ENCODE measurements at places on chromosomes 12 and 14.

GRCh38 chr12:49098035-49098451 is 3.4 kb upstream of the DHH start:
- no peak for DNase-seq

DNA sequence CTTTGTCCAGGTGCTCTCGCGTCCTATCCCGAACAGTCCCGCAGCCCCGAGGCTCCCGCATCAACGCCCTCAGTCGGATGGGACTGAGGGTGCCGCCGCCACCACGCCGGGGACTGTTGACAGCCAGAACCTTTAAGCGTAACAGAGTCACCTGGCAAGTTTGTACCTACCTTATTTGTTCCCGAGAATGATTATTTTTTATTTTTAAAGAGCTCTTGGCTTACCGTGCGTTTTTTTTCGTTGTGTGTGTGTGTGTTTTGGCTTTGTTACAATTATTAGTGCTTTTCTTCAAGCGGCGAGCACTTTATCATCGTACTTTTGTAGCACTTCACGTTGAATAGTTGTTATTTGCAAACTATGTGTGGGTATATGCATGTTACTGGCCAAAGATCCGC is 463 bp downstream of the COA8 start:
- DNase-seq: no peak

DNA sequence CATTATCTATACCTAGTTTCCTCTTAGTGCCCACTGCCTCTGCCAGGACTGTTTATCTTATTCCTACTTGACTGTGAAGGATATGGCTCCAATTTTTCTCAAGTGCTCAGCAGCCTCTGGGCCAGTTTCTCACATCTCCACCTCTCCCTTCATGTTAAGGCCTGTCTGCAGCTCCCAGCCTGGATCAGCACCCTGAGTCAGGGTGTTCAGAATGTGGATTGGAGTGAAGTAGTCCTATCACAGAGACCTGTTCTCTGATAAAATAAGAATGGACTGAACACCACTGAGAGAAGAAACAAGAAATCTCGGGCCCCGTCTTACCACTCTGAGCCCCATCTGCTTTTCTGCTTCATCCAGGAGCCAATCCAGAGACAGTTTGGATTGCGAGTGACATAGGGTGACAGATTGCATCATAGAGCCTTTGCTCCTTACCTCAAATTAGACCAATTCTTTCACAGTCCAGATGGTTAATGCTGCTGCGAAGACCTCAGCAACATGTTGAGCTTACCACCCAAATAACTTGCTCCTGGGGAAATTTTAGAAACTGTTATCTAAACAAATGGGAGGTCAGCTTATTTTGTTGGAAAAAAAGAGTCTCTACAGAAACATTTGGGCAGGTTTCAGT is 473.1 kb downstream of the PDZRN4 start:
- no peak for DNase-seq

DNA sequence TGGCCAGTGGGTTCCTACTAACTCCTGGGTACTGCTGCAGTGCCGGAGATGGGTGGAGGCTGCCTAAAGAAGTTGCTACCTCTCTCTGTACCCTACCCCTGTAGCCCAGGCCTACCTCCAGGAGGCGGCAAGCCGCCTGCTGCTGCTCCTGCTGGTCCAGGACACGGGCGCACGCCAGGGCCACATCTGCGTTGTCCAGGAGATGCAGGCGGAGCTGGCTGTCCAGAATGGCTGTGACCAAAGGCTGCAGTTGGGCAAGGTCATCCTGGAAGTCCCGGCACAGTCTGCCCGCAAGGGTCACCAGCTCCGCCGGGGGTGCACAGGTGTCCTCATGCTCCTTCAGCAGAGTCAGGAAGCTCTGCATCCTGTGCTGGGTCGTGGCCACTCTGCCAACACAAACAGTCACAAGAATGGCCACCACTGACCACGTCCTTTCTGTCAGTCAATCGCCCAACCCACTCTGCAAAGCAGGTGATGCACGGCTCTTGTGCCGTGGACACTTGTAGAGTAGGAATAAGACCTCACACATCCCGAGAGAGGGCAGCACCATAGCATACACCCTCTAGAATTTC is 1.6 kb downstream of the ANHX start:
- DNase-seq: no peak

GRCh38 chr12:11829764-11830194 is 180.3 kb downstream of the ETV6 start:
- no peak for DNase-seq

DNA sequence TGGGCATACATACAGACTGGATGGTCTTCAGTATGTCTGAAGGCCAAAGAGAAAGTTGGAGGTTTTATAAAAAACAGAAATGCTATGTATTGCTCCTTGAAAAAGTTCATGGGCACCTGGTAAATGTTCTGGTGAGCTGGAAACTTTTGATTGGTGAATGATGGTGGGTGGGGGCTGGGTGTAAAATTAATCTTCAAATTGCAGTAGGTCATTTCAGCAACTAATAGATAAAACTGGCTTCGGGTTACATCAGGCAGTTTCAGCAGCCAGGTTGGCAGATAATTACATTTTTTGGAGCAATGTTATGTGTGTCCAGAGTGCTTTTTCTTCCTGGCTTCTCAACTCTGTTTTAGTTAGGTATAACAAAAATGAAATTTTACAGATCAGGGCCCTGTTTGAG is 35.3 kb downstream of the SDR9C7 start:
- no peak for DNase-seq

DNA sequence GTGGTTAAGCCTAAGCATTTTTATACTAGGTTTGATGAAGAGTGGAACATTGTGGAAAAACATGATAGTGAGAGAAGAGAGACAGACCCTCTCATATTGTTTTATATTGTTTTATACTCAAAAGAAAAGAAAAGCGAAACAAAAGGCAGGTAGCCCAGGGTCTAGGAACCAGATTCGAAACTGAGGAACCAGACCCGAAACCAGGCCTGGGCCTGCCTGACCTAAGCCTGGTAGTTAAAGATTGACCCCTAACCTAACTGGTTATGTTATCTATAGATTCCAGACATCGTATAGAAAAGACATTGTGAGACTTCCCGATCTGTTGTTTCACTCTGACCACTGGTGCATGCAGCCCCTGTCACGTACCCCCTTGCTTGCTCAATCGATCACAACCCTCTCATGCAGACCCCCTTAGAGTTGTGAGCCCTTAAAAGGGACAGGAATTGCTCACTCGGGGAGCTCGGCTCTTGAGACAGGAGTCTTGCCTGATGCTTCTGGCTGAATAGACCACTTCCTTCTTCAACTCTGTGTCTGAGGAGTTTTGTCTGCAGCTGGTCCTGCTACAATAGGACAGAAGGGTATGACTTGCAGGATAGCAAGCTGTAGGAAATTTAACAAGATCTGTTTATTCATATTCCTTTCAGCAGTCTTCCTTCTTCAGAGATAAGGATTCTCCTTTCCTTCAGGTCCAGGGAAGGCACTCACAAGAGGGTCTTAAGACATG is 147.1 kb upstream of the PLEKHA5 start:
- no peak for DNase-seq

- peak; percentile 46 for DNase-seq
Observed at GRCh38 chr12:32921397-32921796, 24.8 kb upstream of the PKP2 start.

GRCh38 chr12:106113824-106114446 is 24.8 kb downstream of the NUAK1 start:
- DNase-seq: no peak

DNA sequence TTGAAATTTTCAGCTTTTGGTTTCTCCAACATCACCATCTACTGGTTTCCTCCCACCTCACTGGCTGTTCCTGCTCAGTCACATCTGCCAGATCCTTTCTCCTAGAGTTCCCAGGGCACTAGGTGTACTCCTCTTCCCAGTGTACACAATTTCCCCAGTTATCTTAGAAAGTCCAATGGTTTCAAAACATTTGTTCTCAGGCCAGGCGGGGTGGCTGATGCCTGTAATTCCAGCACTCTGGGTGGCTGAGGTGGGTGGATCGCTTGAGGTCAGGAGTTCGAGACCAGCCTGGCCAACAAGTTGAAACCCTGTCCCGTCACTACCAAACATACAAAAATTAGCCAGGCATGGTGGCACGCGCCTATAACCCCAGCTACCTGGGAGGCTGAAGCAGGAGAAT is 60.7 kb downstream of the SPPL3 start:
- DNase-seq: no peak

GRCh38 chr14:32003585-32003984 is 73.5 kb upstream of the ARHGAP5 start:
- no peak for DNase-seq

DNA sequence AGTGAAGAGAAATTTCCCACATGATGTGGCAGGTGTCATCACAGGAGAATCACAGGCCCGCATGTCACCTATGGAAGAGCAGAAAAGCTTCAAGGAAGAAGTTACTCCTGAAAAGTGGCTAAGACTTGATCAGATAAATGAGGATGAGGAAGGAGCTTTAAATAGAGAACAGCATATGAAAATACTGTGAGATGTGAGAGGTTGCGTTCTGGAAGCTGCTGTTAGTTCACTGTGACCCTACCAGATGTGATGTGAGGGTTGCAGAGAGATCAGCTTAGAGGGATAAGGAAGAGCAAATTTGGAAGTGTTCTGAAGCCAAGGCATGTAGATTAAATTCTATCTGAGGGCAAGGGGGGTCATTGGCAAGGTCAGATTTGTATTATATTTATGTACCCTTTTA is 17.1 kb downstream of the ERP27 start:
- no peak for DNase-seq

GRCh38 chr14:103890821-103891666 is 37.2 kb upstream of the TDRD9 start:
- DNase-seq: no peak

DNA sequence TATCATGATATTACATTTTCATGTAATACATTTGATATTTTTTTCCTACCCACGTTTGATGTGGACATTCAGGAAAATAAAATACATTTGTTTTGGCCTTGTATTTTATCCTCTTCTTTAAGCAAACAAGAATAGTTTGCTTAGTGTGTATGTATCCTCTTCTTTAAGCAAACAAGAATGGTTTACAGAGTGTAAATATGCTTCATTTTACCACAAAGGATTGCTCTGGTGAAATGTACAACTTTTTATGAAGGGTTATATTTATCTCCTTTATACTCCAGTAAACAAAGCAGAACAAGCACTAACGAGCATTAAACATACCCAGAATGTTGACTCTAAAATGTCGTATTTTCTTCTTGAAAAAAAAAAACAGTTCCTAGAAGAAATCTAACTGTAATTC is 244.7 kb downstream of the KCNH5 start:
- DNase-seq: no peak

GRCh38 chr12:53327435-53328042 is 6.1 kb upstream of the AAAS start:
- DNase-seq: no peak

- no peak for DNase-seq
Observed at GRCh38 chr12:94948232-94948810, 55.2 kb downstream of the NDUFA12 start.

DNA sequence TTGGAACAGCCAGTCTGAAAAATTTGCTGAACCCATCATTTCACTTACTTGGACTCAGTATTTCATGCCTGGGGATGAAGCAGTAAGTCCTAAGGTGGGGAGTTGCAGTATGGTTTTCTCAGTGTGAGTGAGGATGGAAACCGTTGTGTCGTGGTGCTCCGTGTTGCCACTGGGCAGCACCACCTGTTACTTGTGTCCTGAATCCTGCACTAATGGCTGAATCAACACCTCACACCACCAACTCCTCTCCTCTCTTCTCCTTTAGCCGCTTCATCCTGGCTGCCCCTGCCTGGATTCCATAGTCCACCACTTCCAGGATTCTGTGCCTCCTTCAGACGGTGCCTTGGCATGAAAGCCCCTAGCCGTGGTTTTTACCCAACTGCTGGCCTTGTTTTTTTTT is 3.0 kb upstream of the EP400 start:
- DNase-seq: no peak

DNA sequence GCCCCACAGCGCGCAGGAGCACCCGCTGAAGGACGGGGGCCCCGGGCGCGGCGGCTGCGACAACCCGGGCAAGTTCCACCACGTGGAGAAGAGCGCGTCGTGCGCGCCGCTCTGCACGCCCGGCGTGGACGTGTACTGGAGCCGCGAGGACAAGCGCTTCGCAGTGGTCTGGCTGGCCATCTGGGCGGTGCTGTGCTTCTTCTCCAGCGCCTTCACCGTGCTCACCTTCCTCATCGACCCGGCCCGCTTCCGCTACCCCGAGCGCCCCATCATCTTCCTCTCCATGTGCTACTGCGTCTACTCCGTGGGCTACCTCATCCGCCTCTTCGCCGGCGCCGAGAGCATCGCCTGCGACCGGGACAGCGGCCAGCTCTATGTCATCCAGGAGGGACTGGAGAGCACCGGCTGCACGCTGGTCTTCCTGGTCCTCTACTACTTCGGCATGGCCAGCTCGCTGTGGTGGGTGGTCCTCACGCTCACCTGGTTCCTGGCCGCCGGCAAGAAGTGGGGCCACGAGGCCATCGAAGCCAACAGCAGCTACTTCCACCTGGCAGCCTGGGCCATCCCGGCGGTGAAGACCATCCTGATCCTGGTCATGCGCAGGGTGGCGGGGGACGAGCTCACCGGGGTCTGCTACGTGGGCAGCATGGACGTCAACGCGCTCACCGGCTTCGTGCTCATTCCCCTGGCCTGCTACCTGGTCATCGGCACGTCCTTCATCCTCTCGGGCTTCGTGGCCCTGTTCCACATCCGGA is 1.4 kb downstream of the FZD10 start:
- no peak for DNase-seq

DNA sequence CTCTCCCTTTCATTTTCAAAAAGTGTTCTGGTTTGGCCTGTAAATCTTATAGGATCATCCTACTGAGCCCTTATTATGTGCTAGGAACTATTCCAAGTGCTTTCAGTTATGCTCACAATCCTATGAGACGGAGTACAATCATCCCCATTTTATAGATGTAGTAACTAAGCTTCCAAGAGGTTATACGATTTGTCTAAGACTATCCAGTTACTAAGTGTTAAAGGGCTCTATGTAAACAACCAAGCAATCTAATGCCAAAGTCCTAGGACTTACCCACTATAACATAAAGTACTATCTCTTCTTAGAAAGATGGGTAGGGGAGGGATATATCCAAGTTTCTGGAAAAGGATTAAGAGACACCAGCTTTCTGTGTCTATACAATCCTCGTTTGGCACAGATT is 6.7 kb downstream of the CFL2 start:
- DNase-seq: no peak

GRCh38 chr14:32421781-32422180 is 92.7 kb downstream of the AKAP6 start:
- no peak for DNase-seq

DNA sequence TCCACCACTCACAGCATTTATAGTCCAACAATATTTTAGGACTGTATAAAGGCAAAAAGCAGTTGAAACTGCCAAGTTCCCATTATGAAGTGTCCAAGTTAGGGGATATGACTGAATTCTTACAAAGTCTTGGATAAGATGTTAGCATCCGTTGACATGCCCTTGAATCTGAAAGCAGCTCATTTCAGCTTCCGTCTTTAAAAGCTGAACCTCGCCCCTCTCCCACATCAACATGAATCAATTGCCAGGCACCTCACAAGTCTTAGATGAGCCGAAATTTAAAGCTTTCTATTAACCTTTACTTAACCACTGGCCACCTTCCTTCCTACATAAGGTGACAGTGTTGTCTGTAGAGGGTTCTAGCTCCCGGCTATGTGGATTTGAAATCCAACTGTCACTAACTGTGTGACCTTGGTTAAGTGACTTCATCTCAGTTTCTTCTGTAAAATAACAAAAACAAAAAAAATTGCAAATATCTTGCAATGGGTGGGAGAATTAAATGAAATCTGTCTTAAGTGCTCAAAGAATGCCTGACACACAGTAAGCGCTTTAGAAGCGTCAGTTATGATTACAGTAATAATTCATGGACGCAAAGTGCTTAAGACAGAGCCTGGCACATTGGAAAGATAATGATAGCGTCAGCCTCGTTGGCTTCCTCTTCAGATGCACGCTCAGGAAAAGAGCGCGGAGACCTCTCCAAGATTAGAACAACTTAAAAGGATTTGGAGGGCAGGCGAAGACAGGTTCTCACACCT is 1.2 kb downstream of the PPP1CC start:
- no peak for DNase-seq
